ENCODE measurements at places on chromosomes 7 and 10. TPM values are rescaled to one million over a fixed set of nuclear protein-coding genes. Genes with fewer than 3 reads are reported as not detected.
A peak's percentile ranks its signal among the peaks of the same experiment; 100 is the strongest.

ERVW-1 gene
- not detected for total RNA-seq

- no peaks in the 10 kb centered on the region for H3K27me3 ChIP-seq
- H3K4me1 ChIP-seq, result peaks cover 18% of the 10 kb centered on the region
- no peak overlapping the region for H3K27ac ChIP-seq
- H3K36me3 ChIP-seq, result no peaks in the 10 kb centered on the region
- H3K4me3 ChIP-seq, result no peak overlapping the region
Observed at GRCh38 chr7:25622695-25623094, 394.4 kb upstream of the NPVF start.

GRCh38 chr7:142172932-142173331 is 61.4 kb downstream of the MGAM2 start:
- H3K27ac ChIP-seq, result no peak overlapping the region
- DNase-seq, result no peak
- H3K27me3 ChIP-seq, result no peaks in the 10 kb centered on the region
- H3K4me3 ChIP-seq, result no peak overlapping the region
- no peaks in the 10 kb centered on the region for H3K4me1 ChIP-seq

- no peak overlapping the region for H3K27ac ChIP-seq
- H3K4me3 ChIP-seq, result no peak overlapping the region
- no peaks in the 10 kb centered on the region for H3K27me3 ChIP-seq
- no peaks in the 10 kb centered on the region for H3K36me3 ChIP-seq
- no peak for DNase-seq
Observed at GRCh38 chr7:29096446-29096730, 49.9 kb downstream of the CPVL start.

GRCh38 chr7:147646568-147646967 is 944.0 kb upstream of the C7orf33 start:
- no peaks in the 10 kb centered on the region for H3K27me3 ChIP-seq
- H3K36me3 ChIP-seq, result no peaks in the 10 kb centered on the region
- no peak overlapping the region for H3K4me3 ChIP-seq

DNA sequence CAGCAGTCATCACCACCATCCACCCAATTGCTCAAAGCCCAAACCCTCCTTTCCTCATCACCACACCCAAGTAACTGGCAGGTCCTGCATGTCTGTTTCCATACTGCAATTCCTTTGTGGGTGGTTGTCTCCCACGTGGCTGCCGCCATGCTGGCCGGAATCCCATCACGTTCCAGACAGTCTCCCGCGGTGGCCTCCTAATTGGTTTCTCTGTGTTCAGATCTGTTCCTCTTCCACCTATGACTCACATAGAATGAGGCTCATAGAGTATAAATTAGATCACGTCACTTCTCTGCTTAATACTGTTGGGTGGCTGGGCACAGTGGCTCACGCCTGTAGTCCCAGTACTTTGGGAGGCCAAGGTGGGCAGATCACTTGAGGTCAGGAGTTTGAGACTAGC is 813.0 kb downstream of the TYW1 start:
- H3K4me3 ChIP-seq, result no peak overlapping the region
- no peaks in the 10 kb centered on the region for H3K36me3 ChIP-seq
- H3K4me1 ChIP-seq, result no peaks in the 10 kb centered on the region
- H3K27me3 ChIP-seq, result no peaks in the 10 kb centered on the region

DNA sequence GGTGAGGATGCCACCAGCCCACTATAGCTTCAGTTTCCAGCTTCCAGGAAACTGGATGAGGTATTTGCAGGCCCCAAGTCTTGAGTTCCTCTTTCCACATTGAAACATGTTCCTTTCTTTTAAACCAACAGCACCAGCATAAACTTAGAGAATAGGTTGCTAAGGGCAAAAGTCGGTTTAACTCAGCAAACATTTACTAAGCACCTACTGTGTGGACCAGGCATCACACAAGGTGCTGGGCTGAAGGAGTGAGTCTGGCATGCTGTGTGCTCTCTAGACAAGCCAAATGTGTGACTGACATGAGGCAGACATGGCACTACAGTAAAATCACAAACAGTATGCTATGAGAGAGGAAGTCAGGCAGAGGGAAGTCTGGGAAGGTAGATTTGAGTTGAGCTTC is 11.0 kb upstream of the RASSF4 start:
- DNase-seq, result no peak
- no peak overlapping the region for H3K4me3 ChIP-seq
- H3K4me1 ChIP-seq, result peaks cover 3% of the 10 kb centered on the region
- peaks cover 5% of the 10 kb centered on the region for H3K27me3 ChIP-seq

FEZF1 gene
- not detected for total RNA-seq

SLC29A3 gene
- 2.3 TPM for total RNA-seq

TMEM130 gene
- total RNA-seq, result 0.39 TPM

DNA sequence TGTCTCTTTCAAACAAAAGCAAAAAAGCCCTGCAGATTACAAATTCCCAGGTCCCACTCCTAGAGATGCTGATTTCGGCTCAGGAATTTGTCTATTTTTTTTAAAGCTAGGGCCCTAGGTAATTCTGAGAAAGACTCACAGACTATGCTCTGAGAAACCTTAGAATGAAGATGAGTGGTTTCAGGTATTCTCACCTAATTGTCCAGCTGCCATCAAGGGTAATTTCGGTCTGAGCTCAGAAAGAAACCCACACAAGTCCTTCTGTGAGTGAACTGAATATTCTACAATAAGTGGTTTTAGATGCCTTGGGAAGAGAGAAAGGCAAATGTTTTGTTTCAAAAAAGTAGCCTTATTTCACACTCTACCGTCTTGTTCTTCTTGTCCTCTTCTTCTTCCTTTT is 45.7 kb downstream of the DCLRE1A start:
- no peaks in the 10 kb centered on the region for H3K27me3 ChIP-seq
- H3K27ac ChIP-seq, result no peak overlapping the region
- H3K4me1 ChIP-seq, result no peaks in the 10 kb centered on the region
- no peak for DNase-seq

DNA sequence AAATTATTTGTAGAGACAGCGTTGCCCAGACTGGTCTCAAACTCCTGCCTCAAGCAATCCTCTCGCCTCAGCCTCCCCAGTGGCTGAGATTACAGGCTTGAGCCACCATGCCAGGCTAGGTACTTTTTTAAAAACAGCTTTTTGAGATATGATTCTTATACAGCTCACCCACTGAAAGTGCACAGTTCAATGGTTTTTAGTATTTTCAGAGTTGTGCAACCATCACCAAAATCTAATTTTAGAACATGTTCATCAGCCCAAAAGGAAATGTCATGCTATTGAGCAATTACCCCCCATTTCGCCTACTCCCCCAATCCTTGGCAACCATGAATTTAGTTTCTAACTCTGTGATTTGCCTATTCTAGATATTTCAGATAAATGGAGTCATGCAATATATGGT is 73.7 kb downstream of the EVX1 start:
- H3K4me3 ChIP-seq, result no peak overlapping the region
- no peaks in the 10 kb centered on the region for H3K36me3 ChIP-seq
- H3K27me3 ChIP-seq, result no peaks in the 10 kb centered on the region
- no peaks in the 10 kb centered on the region for H3K4me1 ChIP-seq
- H3K27ac ChIP-seq, result no peak overlapping the region

IKZF1 gene
- total RNA-seq, result 300 TPM

- H3K4me3 ChIP-seq, result no peak within 1 kb of the TSS
- H3K27ac ChIP-seq, result no peak within 1 kb of the TSS
- H3K27me3 ChIP-seq, result peaks cover 4% of the 10 kb centered on the region
Observed at GRCh38 chr7:99975782-99976521, at the start of gene AZGP1. Gene AZGP1, minus strand, starts transcription at chr7:99976031. Its CDS starts 11 bp downstream, at chr7:99976020.

DNA sequence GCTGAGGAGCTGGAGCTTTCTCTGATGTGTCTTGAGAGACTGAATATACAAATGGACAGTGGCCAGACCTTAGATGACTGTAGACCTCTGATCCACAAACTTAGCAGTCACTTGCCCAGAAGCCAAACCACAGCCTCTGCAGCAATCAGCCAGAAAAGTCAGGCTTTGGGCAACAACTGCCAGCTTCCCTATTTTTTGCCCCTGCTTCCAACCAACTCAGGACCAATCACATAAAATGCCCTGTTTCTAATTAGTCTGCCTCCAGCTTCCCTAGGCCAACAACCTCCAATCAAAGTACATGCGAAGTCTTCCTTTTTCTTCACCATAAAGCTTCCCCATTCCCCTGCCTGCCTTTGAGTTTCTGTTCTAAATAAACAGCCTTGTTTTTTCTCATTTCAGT is 37.8 kb upstream of the CACUL1 start:
- no peaks in the 10 kb centered on the region for H3K36me3 ChIP-seq
- no peaks in the 10 kb centered on the region for H3K4me1 ChIP-seq
- H3K27me3 ChIP-seq, result no peaks in the 10 kb centered on the region
- H3K4me3 ChIP-seq, result no peak overlapping the region
- H3K27ac ChIP-seq, result no peak overlapping the region

SPDYE16 gene
- not detected for total RNA-seq

DNA sequence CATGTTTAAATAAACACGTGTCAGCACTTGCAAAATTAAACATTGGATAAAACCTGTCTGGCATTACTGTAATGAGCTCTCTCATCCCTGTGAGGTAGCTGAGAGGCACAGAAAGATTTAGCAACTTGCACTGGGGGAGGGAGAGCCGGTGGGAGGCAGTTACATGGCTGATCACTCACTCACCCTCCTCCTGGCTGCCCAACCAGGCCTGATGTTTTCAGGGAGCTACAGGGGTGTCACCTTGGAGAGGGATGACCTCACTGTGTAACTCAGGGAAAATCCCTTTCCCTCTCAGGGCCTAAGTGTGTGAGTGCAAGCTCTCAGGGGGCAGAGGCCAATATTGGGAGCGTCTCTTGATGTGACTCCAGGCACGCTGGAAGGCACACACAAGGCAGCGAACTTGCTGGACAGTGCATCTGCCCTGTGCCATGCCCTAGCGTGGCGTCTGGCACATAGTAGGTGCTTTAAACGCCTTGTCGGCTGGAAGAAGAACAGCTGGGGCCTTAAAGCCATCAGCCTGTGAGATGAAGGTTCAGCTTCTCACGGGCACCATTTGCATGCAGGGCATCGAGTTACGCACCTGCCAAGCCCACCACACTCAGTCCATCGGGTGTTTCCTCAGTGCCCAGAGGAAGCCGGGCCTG is 51.1 kb downstream of the ELFN1 start:
- H3K27me3 ChIP-seq, result no peaks in the 10 kb centered on the region
- no peaks in the 10 kb centered on the region for H3K36me3 ChIP-seq
- no peak for DNase-seq
- H3K4me3 ChIP-seq, result no peak overlapping the region
- no peak overlapping the region for H3K27ac ChIP-seq

CDHR3 gene
- total RNA-seq, result 10.3 TPM

- no peaks in the 10 kb centered on the region for H3K27me3 ChIP-seq
- no peak for DNase-seq
- no peaks in the 10 kb centered on the region for H3K36me3 ChIP-seq
- no peaks in the 10 kb centered on the region for H3K4me1 ChIP-seq
- H3K4me3 ChIP-seq, result no peak overlapping the region
Observed at GRCh38 chr10:81903472-81903871, 28.5 kb downstream of the NRG3 start.

LIPN gene
- total RNA-seq, result not detected

- H3K4me3 ChIP-seq, result no peak overlapping the region
- peak overlapping the region; percentile 46 for H3K27ac ChIP-seq
- peaks cover 41% of the 10 kb centered on the region for H3K4me1 ChIP-seq
- DNase-seq, result peak; percentile 77
Observed at GRCh38 chr7:139043823-139044812, 8.3 kb upstream of the ZC3HAV1L start.

TNRC18 gene
- total RNA-seq, result 69.9 TPM

GRCh38 chr10:96235326-96236089 is 35.9 kb downstream of the BLNK start:
- H3K27me3 ChIP-seq, result no peaks in the 10 kb centered on the region
- H3K4me3 ChIP-seq, result no peak overlapping the region
- no peak overlapping the region for H3K27ac ChIP-seq
- H3K36me3 ChIP-seq, result no peaks in the 10 kb centered on the region

DNA sequence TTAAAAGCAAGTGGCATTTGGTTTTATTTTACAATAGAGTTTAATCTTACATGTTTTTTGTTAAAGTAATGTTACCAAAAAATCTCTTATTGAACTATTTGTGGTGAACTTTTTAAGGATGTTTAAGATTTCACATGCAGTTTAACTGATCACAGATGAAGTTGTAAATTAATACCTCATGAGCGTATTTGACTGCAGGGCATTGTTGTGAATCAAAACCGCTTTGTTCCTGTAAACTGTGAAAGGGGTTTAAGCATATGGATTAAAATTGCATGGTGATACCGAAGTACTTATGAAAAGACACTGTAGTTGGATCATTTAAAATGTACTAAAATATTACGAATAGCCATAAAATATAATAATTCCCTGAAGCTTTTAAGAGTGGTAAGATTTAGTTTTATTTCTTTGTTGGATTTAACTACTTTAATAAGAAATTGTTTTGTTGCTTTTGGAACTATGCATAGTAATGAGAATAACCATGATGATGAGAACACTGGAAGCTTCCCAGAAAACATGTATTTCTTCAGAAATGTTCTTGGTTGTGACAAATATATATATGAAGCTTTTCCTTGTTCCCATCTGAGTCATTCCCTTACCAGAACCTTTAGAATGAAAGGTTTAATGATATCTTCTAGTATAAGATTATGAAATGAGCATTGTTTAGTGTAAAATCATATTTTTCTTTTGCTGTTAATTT is 131.3 kb downstream of the ADK start:
- no peak overlapping the region for H3K4me3 ChIP-seq
- no peaks in the 10 kb centered on the region for H3K36me3 ChIP-seq
- peaks cover 2% of the 10 kb centered on the region for H3K4me1 ChIP-seq
- DNase-seq, result no peak

CHCHD1 gene
- total RNA-seq, result 6.8 TPM

- no peaks in the 10 kb centered on the region for H3K36me3 ChIP-seq
- H3K27me3 ChIP-seq, result no peaks in the 10 kb centered on the region
- no peaks in the 10 kb centered on the region for H3K4me1 ChIP-seq
- H3K27ac ChIP-seq, result no peak overlapping the region
- no peak for DNase-seq
- no peak overlapping the region for H3K4me3 ChIP-seq
Observed at GRCh38 chr7:91927912-91928311, 12.8 kb upstream of the AKAP9 start.

- DNase-seq, result no peak
- H3K27me3 ChIP-seq, result peaks cover 3% of the 10 kb centered on the region
- no peak overlapping the region for H3K4me3 ChIP-seq
- H3K27ac ChIP-seq, result no peak overlapping the region
- no peaks in the 10 kb centered on the region for H3K36me3 ChIP-seq
- no peaks in the 10 kb centered on the region for H3K4me1 ChIP-seq
Observed at GRCh38 chr10:23514321-23514720, 75.4 kb downstream of the OTUD1 start.
